ENCODE measurements at places on chromosomes 2 and 18.

- no peak for DNase-seq
These were observed 234.7 kb downstream of the TMX3 start for GRCh38 chr18:68480196-68480595.

DNA sequence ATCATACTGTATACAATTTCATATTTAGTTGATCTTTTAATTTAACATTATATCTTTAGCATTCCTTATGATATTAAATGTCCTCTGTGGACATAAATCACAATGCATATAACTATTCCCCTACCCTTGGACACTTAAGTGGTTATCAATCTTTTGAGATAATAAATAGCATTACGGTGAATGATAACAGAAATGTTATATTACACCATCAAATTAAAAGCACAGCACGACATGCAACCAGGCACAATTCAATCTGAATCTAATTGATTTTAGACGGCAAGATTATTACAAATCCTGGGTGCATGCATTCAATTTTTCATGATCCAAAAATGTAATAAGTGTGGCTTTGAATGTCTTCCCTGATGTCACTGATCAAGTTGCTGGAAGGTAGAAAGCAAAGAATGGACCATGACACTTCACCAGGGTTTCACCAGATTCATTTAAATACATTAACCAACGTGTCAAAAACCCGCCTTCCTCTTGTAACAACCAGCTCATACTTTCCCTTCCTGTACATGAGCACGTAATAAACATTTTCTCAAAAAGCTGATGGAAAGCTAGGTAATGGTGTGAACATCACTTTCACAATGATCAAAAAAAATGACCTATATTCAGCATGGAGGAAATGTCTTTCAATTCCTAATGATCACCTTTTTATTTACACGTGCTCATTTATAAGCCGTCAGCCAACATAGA lies 513.7 kb upstream of the ID2 start:
- no peak for DNase-seq

GRCh38 chr2:72864500-72864899 lies 22.7 kb upstream of the SPR start:
- DNase-seq = no peak

DNA sequence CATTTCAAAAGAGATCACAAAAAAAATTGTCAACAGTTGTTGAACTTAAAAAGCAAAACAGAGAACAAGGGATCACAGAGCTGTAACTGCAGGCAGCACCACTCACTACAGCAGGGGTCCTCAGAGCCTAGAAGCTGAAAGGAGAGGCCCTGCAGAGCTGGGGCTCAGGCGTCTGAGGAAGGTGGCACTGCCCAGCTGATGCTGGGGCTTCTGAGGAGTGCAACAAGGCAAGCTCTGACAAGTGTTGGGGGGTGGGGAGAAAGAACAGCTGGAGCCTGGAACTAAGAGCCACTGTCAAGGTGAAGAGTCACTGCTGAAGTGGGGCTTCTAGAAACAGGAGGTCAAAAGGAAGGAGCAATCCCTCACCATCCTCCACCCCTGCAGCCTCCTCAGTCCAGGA lies 46.2 kb downstream of the FTCDNL1 start:
- no peak for DNase-seq

DNA sequence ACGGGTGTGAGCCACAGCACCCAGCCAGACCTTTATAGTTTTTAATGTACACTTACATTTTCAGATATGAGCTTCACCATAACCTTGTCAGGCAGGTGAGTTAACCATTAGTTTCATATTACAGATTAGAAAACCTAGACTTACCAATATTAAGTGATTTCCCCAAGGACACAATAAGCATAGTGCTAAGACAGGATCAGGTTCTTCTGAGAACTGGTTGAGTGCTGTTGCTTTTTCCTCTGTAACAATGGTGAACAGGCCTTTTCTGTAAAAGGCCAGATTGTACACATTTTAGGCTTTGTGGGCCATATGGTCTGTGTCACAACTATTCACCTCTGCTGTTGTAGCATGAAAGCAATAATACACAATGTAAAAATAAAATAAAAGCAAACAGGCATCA lies 332.0 kb downstream of the PIK3C3 start:
- DNase-seq = no peak

- peak; percentile 46 for DNase-seq
These were observed 138.0 kb downstream of the CTIF start for GRCh38 chr18:48676756-48677368.

GRCh38 chr2:207252979-207253645 lies 87.4 kb upstream of the KLF7 start:
- no peak for DNase-seq

DNA sequence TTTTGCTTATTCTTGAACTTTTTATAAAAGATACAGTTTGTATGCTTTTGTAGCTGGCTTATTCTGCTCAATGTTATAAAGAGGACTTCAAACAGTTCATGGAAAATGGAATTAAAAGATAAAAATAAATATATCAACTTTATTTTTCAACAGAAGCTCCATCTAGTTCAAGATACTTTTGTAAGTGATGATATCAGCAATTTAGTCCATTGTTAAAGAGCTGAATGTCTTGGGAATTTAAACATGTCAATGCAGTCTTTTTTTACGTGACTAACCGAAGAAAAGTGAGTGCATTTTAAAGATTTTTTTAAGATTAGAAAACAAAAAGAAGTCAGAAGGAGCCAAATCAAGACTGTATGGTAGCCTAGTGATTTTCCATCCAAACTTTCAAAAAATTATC lies 85.4 kb upstream of the CHST9 start:
- DNase-seq = no peak

DNA sequence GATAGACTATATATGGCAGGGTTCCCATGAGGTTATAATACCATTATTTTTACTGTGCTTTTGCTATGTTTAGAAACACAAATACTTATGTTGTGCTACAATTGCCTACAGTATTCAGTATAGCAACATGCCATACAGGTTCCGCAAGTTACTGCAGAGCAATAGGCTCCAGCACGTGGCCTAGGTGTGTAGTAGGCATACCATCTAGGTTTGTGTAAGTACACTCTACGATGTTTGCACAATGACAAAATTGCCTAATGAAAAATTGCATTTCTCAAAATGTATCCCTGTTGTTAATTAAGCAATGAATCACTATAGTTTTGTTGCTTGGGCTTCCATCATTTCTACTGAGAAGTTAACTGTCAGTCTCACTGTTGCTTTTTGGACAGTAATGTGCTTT lies 9.8 kb downstream of the CD302 start:
- no peak for DNase-seq

- no peak for DNase-seq
These were observed 3.9 kb downstream of the C2orf72 start for GRCh38 chr2:231041061-231041689.

GRCh38 chr2:157475722-157476390 lies 32.0 kb upstream of the CYTIP start:
- DNase-seq = no peak

DNA sequence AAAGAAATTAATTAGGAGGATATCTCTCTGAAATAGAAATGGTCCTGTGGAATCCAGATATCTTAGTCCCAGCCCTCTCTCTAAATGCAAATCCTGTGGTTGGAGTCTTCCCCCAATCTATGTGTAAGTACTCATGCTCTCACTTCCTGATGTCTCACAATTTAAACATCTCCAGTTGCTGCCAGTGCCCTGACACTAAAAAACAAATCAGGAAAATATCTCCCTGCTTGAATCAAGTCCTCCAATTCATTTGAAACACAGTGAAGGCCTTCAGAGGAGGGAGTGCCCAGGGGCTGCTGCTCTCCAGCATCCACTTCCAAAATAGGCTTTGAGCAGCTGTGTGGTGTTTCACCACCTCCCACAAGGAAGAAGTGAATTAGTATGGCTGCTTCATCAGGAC lies 413.8 kb downstream of the RAD51AP2 start:
- DNase-seq = no peak

GRCh38 chr2:54470266-54470938 lies 14.3 kb downstream of the SPTBN1 start:
- no peak for DNase-seq

- no peak for DNase-seq
These were observed 10.6 kb downstream of the SLC1A4 start for GRCh38 chr2:64999754-65000153.

DNA sequence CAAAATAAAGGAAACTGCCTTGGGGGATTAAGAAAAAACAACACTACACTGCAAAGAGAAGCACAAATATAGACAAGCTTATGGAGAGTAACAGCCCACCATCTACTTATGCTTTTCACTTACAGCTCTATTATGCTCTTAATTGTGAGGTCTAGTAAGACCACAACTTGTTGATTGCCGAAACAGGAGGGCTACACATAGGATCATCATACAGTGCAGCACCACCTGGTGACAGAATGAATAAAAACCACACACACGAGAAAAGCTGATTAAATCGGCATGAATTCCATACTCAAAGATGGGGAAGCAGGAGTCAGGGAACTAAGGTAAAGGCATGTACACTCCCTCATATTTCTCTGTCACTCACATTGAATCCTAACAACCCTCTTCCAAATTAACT lies 259.2 kb downstream of the IKZF2 start:
- DNase-seq = no peak

DNA sequence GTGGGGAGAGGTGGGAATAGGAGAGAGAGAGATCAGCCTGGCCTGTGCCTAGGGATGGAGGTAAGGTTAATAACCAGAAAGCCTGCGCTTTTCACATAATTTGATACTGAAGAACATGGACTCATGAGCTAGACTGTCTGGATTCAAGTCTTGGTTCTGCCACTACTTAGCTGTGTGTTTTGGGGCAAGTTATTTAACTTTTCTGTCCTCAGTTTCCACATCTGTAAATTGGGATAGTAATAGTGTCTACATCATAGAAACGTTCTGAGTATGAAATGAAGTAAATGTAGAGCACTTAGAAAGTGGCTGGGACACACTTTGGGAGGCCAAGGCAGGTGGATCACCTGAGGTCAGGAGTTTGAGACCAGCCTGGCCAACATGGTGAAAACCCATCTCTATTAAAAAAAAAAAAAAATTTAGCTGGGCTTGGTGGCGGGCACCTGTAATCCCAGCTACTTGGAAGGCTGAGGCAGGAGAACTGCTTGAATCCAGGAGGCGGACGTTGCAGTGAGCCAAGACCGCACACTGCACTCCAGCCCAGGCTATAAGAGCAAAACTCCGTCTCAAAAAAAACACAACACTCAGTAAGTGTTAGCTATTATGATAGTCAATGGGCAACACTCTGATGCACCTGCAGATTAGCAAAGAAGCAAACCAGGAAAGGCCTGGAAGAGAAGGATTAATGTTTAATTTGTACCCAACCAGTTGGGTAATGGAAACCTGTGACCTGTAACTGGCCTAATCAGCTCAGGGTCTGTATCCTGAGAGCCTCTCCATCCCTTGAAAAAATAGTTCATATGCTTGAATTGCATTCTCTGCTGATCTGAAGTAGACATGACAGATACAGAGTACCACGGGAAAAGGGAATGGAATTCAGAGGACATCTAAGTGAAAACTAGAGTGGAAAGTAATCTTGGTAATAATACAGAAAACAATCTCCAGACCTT lies 6.8 kb downstream of the GALM start:
- no peak for DNase-seq

DNA sequence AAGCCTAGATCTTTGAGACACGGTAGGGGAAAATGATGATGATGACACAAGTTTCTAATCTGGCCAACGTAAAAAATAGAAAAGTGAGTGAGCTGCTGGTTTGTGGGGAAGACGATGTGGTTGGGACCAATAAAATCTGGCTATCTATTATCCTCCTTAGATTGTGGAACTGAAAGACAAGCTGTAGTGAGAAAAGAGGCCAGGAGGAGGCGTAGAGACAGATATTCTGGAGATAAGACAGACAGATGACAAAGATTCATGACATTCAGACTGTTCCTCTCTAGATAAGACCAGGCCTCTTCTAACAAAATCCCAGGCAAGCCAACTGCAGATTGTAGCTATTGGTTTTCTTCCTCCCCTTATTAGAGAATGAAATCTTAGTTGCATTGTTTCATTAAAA lies 376.3 kb upstream of the UBE2E3 start:
- DNase-seq = no peak

DNA sequence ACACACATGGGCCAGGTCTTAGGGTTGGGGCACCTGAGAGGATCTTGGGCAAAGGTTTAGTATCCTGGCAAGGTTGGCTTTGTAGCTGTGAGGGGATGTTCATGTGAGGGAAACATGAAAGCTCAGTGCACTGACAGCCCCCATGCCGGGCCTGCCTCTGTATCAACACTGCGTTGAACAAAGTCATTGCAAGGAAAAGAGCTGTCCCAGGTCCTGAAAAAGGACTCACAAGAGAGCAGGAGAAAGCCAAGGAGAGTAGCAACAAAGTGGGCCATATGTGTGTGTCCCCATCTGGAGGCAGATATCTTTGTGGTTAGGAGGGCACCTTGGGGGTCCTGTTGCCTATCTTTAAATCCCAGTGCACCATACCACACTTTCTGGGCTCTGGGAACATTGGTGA lies 237.8 kb upstream of the THSD7B start:
- no peak for DNase-seq

- no peak for DNase-seq
These were observed 879.8 kb upstream of the PIK3C3 start for GRCh38 chr18:41075212-41075611.

DNA sequence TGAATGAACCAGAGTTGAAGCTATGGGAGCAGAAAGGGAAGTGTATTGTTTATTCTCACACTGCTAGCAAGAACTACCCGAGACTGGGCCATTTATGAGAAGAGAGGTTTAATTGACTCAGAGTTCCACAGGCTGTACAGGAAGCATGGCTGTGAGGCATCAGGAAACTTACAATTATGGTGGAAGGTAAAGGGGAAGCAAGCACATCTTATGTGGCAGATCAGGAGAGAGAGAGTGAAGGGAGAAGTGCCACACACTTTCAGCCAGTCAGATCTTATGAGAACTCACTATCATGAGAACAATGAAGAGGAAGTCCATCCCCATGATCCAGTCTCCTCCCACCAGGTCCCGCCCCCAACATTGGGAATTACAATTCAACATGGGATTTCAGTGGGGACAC lies 383.2 kb upstream of the SLC14A2 start:
- no peak for DNase-seq

DNA sequence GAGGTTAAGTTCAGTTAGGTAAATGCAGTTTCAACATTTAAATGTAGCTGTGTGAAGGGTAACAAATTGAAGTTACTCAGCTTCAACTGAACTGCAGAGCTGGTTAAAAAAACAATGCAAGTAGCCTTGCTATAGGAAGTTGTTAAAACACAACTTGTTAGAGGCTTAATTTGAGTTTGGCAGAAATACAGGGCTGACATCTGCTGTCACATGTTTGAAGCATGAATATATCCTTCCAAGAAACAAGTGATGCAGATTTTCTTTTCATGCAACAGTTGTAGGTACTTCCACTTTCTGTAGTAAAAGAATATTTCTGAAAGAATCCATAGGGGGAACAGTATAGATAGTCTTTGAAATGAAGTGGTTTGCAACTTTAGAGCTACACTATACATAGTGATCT lies 208.7 kb upstream of the RASGRP3 start:
- DNase-seq = no peak

- DNase-seq = no peak
These were observed 35.7 kb downstream of the KANSL3 start for GRCh38 chr2:96602330-96602823.

- no peak for DNase-seq
These were observed 14.7 kb downstream of the AGAP1 start for GRCh38 chr2:235508371-235509160.
